Activated T-helper 1 cell treated with anti-CD3 and anti-CD28 coated beads, Interleukin-12 subunit alpha, Interleukin-12 subunit beta, Interleukin-2, Interleukin-4 antibody, amounts not matched to agents 30 ng/mL and 10 ng/mL and 1 ng/mL, durations not matched to agents 14 hours and 24 hours and 36 hours (primary cell): ENCODE measurements at places on chromosomes 11 and 22. TPM values are rescaled to one million over a fixed set of nuclear protein-coding genes. Genes with fewer than 3 reads are reported as not detected.

Gene ART1
- total RNA-seq: not detected in 2 replicates

Gene PGA5
- total RNA-seq: not detected in 2 replicates

Gene SUSD2
- 0.73 and 0.83 TPM in 2 replicates for total RNA-seq

Gene IRAG1
- not detected in 2 replicates for total RNA-seq

Gene LRRC56
- 1.8 and 2.2 TPM in 2 replicates for total RNA-seq

Gene NLRP6
- 4.9 and 5.2 TPM in 2 replicates for total RNA-seq

Gene SLC7A4
- not detected in 2 replicates for total RNA-seq

Gene SLC16A8
- 0.34 TPM in 1 of 2 replicates, not detected in the other for total RNA-seq

Gene OR52A1
- total RNA-seq: not detected in 2 replicates

Gene GRAMD1B
- total RNA-seq: 154 and 155 TPM in 2 replicates

Gene CDCA5
- 91.8 and 92.5 TPM in 2 replicates for total RNA-seq
